Glomerular endothelial cell (primary cell): ENCODE measurements at places on chromosomes 2 and 18. TPM values are rescaled to one million over a fixed set of nuclear protein-coding genes. Genes with fewer than 3 reads are reported as not detected.

DNA sequence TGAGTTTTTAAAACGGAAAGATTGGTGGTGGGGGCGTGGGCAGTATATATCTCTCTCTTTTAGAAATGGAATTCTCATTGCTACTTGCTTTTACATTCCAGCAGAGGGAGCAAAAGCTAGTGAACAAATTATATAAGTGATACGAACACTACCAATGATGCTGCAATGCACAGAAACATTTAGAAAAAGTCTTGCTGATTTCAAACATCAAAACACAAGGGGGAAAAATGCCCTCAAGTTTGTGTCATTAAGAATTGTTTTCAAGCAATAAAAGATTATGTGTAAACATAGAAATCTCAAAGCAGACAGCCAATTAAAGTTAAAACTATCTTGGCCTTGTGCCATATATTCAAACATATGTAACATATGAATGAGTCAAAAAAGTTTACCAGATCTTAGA is 296.3 kb upstream of the KCNJ3 start:
- DNase-seq = no peak

DNA sequence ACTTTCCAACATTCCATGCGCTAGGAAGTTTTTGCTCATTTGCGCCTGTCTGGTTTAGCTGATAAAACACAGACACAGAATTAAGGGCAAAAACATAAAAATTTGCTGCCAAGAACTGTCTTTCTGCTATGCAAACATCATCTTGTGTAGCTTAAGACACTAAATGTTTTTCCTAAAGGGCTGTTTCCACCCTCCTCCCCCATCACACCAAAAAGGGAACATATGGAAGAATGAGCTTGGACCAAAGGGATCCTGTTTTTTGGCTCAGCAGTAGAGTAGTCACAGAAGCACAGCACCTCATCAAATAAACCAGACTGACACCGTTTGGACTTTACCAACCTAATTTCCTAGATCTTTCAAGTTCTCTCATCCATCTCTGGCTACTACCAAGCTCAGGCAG is 210.1 kb downstream of the ZNF521 start:
- no peak for DNase-seq

GRCh38 chr2:96826546-96827278 is 10.6 kb downstream of the CNNM3 start:
- no peak for DNase-seq

GRCh38 chr2:52264488-52264887 is 1232.6 kb upstream of the NRXN1 start:
- no peak for DNase-seq

GRCh38 chr2:136665736-136666135 is 99.6 kb upstream of the THSD7B start:
- DNase-seq = no peak

DNA sequence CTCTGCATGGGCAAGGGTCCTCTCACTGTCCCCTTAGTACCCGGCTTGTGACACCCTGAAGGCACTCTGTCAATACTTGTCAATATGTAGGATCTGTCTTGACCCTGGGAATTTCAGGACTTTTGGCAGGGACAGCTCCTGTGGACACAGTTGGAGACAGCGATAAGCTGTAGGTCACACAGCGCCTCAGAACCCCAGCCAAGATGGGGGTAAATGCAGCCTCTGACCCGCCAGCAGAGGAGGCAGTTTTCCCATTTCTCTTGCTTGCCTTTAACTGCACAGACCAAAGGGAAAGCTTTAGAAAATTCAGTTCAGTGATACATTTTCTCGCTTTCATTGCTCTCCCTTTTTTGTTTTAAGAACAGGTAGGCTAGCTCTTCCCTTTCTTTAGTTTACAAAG is 54.8 kb upstream of the KLHL29 start:
- no peak for DNase-seq

DNA sequence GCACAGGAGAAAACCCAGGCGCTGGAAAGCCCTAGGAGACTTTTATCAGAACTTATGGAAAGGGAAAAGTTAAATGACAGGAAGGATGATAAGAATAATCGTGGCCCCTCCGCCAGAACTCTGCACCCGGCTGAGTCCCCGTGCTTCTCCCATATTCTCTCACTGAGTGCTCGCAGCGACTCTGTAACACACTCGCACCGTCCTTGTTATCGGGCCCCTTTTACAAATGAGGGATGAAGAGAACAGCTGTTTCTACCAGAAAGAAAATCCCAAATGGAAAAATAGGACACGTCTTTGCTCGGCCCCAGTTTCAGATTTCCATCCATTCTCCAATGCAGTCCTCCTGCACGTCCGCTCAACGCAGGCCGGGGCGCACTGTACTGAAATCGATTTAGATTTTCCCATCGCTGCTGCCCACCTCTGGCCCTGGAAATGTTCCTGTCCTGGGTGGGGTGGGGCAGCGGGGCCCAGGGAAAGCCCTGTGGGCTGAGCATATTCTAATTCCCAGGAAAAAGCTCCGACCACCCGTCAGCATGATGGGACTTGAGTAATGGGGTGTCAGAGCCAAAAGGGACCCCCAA is 66.4 kb downstream of the KCNF1 start:
- no peak for DNase-seq

DNA sequence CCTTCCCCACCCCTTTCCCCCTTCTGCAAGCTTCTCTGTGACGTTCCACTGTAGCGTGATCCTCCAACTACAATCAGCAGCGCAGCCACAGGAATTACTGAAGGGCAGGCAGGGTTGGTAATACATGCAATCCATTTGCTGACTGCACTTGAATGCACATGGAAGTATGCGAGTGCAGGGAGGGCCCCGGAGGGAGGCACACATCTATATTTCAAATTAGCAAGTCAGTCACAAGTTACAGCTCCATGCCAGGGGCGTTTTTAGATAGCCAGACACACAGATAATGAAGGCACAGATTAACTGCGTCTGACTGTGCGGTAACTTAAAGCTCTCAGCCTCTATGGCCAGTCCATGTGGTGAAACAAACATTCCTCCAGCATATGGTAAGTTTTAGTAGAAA is 209.2 kb upstream of the GATA6 start:
- no peak for DNase-seq

DNA sequence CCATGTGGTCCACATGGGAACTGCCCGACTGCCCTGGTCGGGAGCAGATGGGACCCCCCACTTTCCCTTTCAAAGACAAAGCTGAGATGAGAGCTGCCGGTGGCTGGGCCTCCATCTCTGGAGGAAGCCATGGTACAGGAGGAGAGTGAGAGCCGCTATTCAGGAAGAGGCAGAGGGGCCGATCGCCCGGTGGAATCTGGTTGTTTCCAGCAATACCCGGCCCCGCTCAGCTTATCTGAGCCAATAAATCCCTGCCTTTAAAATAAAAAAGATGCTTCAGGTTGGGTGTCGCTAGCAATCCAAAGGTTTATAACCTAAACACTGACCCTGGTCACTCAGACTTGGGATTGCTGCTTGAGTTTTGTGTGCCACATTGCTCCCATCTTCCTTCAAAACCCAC is 15.2 kb upstream of the B3GNT7 start:
- no peak for DNase-seq

DNA sequence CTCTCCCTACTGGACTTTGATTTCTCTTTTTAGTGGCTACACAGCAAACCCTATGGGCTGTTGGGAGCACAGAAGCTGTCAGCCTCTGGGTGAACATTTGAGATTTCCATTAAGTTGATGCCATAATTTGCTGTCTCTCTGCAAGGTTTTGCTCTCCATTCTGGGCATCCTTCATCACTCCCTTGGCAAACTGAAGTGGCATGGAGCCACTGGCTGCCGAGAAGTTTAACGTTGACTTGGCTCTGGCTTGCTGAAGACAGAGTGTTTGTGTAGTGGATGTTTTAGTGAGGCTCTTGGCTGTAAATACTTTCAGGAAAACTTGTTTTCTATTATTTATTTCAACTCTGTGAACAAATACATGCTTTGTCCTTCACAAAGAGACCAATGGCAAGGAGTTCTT is 91.5 kb downstream of the ALK start:
- no peak for DNase-seq

- no peak for DNase-seq
These were observed 65.4 kb upstream of the GLS start for GRCh38 chr2:190815226-190815625.

DNA sequence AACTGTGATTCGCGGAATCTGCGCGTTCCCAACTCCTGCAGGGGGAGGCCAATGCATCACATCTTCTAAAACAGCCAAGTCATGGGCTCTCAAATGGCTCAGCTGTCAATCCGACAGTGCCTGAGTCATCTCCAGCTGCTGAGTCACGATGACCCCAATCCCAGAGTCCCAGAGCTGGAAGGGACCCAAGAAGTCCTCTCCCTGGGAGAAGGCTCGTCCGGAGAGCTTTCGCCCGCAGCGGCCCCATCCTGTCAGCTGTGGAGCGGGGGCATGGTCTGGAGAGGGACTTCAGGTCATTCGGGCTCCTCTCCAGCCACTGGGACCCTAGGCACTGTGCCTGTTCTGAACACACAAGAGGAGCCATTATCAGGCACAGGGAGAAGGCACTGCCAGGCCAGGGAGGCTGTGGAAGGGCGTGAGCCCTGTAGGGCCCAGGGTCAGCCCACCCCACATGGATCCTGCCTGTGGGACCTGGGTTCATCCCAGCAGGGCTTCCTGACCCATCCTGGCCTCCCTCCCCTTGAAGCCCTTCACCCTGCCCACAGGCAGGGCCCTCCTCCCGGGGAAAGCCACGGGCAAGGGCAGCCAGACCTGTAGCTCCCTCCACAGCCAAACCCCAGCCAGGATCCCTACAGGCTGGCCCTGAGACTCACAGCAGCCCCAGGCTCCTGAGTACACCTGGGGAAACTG is 47.6 kb upstream of the GPC1 start:
- DNase-seq = peak; percentile 16

DNA sequence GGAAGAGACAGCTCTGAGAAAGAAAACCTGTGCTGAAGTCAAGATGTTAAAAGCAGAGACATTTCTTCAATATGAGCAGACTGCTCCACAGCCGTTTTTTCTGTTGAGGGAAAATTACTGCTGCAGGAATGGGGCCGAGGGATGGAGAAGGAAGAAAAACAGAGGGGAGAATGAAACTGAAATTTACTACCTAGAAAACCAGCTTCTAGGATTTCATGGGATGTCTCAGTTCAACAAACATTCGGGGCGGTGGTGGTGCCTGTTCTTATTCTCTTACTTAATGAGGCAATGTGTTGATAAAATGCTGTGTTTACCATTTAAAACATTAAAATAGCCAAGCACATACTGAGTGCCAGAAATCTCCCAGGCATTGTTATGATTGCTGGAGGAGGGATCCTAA is 557.1 kb upstream of the MEX3C start:
- no peak for DNase-seq

DNA sequence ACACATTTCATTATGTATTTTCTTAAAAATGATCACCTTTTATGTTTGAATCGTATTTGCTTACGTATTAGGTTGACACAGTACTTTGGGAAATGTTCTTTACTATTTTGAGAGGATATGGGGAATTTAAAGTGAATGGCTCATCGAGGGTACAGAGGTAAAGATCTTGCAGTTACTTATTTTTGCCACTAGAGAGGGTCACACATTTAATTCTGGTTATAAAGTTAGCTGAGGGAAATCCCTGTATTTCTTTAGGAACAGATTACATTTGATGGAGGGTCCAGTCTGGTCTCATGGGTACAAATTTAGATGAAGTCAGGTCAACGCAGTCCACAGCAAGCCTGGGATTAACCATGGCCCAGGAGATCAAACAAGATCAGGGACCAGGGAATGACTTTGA is 24.5 kb downstream of the DYNC2LI1 start:
- no peak for DNase-seq

- DNase-seq = no peak
These were observed 48.4 kb downstream of the TANK start for GRCh38 chr2:161208527-161209139.

DNA sequence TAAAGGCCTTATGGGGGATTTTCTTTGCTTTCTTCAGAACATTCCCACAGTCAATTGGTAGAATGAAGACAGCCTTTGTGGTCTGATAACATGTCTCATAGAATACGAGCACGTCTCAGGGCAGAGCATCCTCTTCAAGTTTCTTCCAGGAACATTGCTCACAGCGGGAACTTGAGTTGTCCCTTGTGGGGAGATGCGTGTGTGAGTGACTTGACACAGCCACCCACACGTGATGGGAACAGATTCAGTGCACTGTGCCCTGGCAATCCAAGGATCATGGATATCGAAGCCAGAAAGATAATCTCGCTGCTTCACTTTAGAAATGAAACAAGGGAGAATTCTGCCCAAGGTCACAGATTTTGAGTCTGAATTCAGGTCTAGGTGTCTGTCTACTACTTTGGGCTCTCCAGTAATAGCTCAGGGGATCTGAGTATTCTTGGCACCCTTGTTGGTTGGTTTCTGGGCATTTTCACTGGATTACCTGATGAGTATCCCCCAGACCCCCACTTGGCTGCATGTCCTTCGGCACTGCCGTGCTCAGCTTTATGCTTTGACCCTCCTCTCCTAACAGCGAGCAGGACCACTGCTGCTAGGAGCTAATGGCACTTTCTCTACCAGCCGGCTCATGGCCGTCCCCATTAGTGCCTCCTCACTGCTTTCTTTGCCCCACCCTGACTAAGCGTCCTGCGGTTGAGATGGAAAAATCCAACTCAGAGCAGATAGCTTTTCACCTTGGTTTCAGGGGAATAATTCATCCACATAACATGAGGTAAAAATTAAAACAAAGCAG is 75.9 kb upstream of the FOSL2 start:
- no peak for DNase-seq

GRCh38 chr18:29154196-29154757 is 977.3 kb upstream of the CDH2 start:
- DNase-seq = no peak

DNA sequence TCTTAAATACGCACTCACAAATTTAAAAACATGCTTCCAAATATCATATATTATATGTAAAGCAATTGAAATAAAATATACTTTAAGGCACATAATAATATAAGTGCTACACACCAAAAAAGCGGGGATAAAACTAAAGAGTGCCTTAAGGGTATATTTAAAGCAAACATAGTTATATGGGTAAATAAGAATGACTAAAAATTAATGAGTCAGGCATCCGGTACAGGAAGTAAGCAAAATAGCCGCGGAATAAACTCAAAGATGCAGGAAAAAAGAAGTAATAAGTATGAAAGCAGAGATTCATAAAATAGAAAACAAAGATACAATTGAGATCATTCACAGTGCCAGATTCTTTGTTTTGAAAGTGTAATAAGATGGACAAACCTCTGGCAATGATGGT is 503.5 kb upstream of the SOX11 start:
- DNase-seq = no peak

GRCh38 chr2:165248238-165248637 is 9.0 kb downstream of the SCN2A start:
- DNase-seq = no peak

- no peak for DNase-seq
These were observed 2.0 kb downstream of the WDR35 start for GRCh38 chr2:19987936-19988335.

The HTR2B gene
- 0.19 and 1.2 TPM in 2 replicates for total RNA-seq

The ANO7 gene
- total RNA-seq = 0.68 and 1.4 TPM in 2 replicates

The PMAIP1 gene
- total RNA-seq = 45.2 and 55.7 TPM in 2 replicates

The DSG3 gene
- total RNA-seq = not detected in 2 replicates

The MARCHF4 gene
- 29.5 and 33.3 TPM in 2 replicates for total RNA-seq

The MCFD2 gene
- total RNA-seq = 103 and 174 TPM in 2 replicates

The REG3G gene
- not detected in 2 replicates for total RNA-seq

The CNTNAP5 gene
- not detected in 2 replicates for total RNA-seq

The CRACDL gene
- 10.7 and 13.3 TPM in 2 replicates for total RNA-seq
